ENCODE measurements at places on chromosomes 5 and 9.

GRCh38 chr5:91070761-91071550 lies 312.2 kb downstream of the ARRDC3 start:
- DNase-seq: no peak

- no peak for DNase-seq
Observed at GRCh38 chr5:66987949-66988838, 208.4 kb downstream of the CD180 start.

GRCh38 chr9:120331913-120332312 lies 248.1 kb downstream of the CDK5RAP2 start:
- no peak for DNase-seq

DNA sequence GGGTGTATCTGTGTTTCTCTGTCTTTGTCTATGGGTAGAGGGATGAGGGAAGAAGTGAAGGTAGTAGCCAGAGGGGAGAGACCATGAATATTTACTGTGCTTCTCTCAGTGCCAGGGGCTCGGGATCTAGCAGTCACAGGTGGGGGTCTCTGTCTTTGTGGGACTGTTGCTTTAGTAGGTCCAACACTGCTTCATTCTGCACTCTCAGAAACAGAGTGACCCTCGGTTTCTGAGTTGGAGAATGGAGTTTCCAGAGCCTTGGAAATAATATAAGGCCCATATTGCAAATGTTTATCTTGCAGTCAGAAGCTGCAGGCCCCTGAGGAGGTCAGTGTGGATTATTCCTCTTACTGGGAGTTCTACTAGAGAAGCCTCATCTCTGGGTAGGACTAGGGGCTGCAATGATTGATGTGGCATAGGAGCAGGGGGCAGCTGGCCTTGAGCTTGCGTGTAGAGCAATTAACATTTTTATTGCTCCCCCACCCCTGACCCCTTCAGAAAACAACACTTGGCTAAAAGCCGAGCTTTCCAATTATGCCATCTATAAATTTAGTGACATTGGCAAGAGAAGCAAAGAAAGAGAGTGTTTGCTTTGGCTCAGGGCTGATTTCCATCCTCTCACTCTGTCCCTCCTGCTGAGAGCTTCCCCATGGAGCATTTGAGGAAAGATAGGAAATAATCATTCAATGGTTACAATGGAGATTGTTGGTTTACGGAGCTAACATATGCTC lies 55.0 kb upstream of the TRPC7 start:
- no peak for DNase-seq

DNA sequence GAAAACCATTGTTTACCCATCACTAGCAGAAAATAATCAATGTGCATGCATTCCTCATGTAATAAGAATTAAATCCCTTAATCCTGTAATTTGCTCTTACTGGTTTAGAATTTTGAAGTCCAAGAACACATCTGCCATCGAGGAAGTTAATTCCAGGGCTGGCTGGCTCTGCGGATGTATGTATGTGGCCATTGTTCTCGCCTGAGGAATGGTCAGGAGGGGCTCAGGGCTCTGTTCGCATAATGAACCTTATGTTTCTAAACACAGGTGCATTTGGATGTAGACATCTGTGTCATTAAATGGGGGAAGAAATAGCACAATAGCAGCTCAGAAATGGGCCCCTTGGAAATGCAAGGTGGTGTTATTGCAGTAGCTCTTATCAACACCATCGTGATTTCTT lies 148.6 kb upstream of the GAS1 start:
- no peak for DNase-seq

DNA sequence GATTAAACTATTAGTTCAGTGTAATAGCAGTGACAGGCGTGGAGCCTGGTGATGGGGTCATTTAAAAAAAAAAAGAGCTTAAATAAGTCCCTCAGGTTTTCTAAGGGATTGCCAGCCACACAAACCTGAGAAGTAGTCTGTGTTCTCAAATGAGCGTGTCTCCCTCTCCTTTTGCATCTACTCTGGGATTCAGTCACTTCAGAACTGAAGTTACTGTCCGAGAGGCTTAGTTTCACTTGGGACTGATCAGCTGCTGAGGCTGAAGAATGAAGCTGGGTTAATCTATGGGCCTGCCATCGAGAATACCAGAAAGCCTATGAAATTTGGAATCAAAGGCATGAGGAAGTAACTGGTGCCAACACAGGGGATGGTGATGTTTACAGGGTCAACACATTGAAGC lies 310.1 kb downstream of the ADAMTS6 start:
- no peak for DNase-seq

- DNase-seq: no peak
Observed at GRCh38 chr5:53067641-53068040, 41.9 kb downstream of the MOCS2 start.

GRCh38 chr9:35993976-35994720 lies 36.2 kb upstream of the OR2S2 start:
- DNase-seq: no peak

- no peak for DNase-seq
Observed at GRCh38 chr5:1169211-1170115, 31.9 kb upstream of the SLC6A19 start.

DNA sequence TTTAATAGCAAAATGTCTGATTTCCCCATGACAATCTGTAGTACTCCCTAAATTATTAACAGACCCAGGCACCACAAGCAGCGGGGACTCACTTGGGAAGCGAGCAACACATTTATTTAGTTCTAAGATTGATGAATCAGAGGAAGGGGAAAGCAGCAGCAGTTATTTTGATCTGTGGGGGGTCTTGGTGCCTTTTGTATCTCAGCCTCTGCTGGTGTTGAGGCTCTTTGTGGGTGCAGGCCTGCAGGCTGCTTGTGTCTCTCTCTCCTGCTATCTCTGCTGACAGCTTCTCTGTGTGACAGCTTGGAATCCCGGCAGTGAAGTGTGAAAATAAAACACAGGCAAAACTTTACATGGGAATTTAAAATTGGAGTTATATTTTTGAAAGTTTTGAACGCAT lies 878.2 kb upstream of the DMAC1 start:
- DNase-seq: no peak

- DNase-seq: no peak
Observed at GRCh38 chr5:170596482-170597044, 92.7 kb downstream of the KCNIP1 start.

DNA sequence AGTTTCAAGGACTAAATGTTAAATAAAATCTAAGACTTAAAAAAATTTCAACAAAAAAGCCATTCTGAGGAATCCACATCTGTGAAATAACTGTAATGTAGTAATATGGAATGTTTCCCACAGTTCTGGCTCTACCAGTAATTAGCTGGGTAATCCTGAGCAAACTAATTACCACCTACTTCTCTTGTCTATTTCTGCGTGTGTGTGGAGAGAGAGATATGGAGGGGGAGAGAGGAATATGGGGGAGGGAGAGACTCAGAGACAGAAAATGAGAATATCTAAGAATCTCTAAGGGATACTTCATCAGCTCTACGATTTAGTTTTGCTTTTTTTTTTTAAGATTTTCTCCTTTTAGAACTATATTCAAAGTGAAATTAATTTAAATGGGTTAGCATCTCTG lies 28.0 kb downstream of the TBCA start:
- no peak for DNase-seq

DNA sequence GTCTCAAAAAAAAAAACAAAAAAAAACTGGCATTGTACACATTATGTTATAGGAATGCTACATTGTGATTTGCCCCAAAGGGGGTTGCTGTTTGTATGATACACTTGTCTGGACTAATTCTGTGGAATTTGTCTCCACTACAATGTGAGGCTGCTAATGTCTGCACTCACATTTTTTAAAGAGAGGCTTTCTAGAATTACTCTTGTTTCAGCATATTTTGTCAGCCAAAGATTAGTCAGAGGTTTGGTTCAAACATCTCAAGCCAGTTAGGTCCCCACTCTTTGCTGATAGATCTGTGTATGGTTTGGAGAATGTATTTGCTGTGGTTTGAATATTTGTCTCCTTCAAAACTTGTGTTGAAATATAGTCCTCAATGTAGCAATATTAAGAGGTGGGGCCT lies 59.3 kb upstream of the ZNF169 start:
- DNase-seq: no peak

GRCh38 chr9:124427281-124427680 lies 12.0 kb upstream of the PSMB7 start:
- no peak for DNase-seq

DNA sequence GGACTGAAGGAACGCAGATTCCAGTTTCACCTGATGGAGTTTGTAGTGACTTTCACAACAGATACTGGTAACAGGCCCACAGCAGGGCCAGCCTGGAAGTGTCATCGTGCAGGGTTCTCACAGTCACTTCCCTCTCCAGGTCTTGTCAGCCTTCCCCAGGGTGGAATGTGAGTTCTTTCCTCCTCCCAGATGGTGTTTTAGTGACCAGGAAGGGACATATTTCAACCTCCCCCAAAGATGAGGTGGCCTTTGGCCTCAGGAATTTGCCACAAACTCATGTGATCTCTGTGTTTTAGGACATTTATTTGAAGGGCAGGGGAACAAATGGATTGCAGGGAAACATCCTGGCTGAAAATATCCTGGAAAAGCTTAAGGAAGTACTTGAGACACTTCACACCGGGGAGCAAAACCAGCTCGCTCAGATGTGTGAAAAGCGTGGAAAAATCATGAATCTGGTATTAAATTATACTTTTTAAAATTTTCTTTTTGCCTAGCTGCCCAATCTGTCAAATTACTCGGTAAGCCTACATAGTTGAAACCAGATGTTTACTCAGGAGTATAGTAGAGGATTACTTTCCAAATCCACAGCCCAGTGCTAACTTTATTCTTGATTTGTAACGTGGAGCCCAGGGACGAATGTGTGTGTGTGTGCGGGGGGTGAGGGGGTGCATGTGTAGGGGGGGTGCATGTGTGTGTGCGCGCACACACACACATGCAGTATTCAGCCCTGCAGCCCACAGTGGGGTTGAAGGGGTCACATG lies 66.8 kb downstream of the PTPDC1 start:
- DNase-seq: no peak

DNA sequence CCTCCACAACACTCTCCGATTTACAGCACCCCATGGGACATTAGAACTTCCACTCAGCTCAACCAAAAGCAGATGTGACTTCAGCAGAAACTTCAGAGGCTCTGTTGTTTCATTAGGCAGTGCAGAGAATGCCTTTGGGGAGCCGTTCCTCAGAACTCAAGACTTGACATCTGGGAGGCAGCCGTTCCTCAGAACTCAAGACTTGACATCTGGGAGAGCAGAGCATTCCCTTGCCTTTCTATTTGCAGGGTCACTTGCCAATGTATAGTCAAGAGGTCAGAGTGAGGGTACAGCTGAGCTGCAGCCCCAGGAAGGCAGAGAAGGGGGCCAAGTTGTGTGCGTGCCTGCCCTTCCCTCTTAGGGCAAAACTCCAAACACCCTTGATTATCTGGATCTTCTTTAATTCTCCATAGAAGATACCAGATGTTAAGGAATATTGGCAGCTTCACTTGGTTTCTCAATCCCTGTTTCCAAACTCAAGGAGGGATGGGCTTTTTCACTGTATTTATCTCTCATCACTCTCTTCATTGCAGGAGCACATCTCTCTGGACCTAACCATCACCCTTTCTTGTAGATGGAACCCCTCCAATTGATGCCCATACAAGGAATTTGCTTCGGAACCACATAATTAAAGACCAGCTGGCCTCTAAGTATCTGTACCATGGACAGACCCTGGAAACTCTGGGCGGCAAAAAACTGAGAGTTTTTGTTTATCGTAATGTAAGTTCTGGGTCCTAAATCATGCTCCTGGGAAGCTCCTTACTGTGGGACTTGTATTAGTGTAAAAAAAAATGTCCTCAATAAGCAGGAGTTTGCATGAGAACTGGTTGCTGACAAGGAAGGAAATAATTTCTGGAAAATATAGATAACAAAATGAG lies 25.6 kb downstream of the TGFBI start:
- DNase-seq: no peak
